ENCODE measurements at places on chromosomes 4 and X.

DNA sequence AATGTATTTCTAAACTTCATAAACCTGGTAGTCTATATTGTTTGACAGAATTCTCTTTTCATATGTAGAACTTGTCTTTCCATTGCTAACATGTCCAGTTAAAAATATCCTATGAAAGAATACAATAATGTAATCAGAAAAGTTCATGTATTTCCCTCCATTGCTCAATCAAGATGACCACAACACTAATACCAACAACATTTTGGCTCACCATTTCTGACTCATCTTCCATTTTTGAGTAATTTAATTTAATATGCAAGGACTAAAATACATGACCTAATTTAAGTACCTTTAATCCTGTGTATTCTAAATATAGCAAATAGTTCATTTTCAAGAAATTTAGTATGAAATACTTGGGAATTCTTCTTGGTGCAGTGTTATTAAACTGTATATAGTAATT lies 239.5 kb upstream of the GPC4 start:
- no peak for DNase-seq

DNA sequence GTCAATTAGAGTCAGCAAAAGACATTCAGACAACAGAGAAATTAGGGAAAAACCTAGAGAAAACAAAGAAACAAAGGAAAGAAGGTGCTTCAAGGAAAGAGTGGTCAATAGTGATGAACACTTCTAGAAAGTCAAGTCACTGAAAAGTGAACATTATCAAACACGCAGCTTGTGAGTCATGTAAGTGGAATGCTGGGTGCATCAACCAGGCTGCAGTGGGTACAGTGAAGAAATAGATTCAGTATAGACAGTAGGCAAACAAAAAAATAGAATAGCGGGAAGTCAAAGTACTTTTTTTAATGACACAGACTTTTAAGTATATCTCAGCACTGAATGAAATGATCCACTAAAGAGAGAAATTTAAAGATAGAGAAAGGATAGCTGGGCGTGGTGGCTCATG lies 245.8 kb downstream of the ARHGAP24 start:
- DNase-seq: peak; percentile 9

GRCh38 chr4:1658581-1658980 lies 25.5 kb downstream of the FAM53A start:
- DNase-seq: no peak

DNA sequence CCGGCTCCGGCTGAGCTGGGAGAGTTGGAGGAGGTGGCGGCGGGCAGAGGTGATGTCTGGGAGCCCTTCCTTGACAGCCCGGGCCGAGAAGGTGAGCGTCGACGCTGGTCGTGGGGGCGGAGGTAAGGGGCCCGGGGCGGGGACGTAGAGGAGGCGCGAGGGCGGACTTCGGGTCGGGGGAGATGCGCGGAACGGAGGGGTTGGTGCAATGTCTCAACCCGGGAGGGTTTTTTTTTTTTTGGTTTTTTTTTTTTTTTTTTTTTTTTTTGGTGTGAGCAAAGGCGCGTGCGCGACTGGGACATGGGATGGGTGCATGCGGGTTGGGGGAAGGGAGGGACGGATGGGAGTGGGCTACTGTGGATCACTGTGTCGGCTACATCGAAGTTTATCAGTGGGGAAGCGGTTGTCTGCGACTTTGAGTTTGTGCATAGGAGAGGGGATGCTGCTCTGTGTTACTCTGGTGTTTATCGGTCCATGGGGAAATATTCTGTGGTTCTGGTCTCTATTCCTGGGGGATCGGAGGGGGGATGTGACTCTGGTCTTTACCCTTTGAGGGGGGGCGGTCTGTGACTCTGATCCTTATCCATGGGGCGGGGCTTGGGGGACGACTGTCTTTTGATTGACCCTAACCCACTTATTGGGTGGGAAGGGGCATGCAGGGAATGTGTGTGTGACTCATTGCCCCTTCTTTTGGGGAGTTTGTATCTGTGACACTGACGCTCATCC lies 537 bp downstream of the RBM10 start:
- no peak for DNase-seq

DNA sequence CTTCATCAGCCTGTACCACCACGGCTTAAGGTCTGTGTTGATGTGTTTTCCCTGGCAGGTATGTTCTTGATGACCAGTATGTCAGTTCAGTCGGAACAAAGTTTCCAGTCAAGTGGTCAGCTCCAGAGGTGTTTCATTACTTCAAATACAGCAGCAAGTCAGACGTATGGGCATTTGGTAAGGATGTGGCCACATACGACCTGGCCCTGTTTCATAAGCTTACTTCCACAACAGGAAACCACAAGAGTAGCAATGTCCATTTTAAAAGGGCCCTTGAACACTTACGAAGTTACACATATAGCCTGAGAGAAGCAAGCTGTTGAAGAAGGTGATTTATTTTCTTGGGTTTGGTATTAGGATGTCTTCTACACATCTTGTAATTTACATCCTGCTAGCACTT lies 46.1 kb downstream of the BMX start:
- DNase-seq: no peak

DNA sequence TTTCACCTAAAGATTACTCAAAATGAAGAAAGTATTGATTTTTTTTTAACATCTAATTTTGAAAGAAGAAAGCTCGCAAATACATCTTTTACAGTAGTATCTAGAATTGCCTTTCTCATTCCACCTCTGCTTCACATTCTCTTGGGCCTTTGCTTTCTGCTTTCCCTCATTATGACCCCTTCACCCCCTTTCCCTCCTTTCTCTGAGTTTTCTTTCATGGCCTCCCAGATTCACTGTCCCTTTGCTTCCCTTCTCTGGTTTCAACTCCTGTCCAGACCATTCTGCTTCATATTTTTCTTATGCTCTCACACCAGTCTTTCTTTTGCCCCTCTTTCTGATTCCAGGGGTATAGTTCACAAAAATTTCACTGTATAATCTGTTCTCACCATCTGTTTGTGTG lies 29.0 kb downstream of the ADH5 start:
- DNase-seq: no peak

DNA sequence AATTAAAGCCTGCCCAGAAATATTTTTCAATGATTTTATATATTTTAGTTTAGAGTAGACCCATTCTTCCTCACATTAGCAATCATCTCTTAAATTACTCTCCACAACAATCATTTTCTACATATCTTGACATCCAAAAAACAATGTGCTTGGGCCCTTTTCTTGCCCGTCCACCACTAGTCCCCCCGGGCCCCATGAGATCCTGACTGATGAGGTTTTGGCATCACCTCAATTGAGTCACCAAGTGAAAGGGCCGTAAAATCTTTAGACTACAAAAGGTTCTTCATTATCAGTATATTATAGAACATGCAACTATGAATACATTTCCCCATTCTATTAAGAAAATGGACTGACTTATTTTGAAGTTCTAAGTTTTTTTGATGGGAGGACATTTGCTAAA lies 4.0 kb upstream of the CDKL2 start:
- DNase-seq: no peak

DNA sequence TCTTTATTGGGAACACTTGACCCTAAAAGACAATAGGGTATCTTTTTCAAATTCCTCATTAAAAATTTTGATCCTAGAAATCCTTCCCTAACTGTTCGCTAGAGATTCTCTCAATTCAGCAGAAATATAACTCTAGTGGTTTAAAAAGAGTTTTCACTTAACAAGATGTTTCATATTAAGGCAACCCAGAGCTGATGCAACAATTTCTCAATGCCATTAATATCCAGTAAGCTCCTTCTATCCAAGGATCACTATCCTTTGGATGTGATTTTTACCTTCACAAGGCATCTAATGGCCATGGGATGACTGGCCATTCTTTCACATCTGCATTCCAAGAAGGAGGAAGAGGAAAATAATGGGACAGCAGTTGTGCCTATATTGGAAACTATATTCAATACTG lies 183.4 kb downstream of the ANKRD50 start:
- no peak for DNase-seq

GRCh38 chrX:13101441-13102139 lies 57.2 kb upstream of the FAM9C start:
- no peak for DNase-seq

DNA sequence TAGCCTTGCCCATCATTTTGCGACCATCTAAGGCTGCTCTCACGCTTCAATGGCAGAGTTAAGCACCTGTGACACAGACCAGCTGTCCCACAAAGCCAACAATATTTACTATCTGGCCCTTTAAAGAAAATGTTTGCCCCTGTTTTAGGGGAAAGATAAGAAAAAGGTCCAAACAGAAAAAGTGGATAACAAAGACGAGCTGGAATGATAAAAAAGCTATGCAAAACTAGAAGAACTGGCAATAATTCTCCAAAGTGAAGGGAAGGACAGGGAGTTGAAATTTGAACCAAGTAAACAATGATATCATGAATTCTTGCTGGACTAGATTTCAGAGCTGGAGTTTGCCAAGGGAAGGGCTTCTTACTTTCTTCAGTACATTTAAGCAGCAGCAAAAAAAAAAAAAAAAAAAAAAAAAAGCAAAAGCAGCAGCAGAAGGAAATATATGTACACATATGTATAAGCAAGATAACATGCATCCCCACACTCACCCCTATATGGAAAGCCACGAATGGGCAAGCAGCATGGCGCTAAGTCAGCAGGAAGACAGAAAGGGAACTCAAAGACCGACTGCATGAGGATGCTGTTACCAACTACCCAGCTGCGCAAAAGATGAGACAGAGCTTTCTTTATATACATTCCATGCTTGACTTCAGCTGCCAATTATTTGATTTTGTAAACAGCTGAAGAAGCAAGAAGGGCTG lies 12.5 kb downstream of the TRAPPC2 start:
- no peak for DNase-seq

- peak; percentile 60 for DNase-seq
Measured at GRCh38 chr4:107482546-107482945, 237.5 kb downstream of the PAPSS1 start.

GRCh38 chr4:54553001-54553400 lies 104.8 kb upstream of the KIT start:
- no peak for DNase-seq

GRCh38 chr4:176690716-176691115 lies 102.0 kb downstream of the VEGFC start:
- DNase-seq: no peak

GRCh38 chr4:6716958-6717655 lies 1.1 kb downstream of the BLOC1S4 start:
- no peak for DNase-seq

DNA sequence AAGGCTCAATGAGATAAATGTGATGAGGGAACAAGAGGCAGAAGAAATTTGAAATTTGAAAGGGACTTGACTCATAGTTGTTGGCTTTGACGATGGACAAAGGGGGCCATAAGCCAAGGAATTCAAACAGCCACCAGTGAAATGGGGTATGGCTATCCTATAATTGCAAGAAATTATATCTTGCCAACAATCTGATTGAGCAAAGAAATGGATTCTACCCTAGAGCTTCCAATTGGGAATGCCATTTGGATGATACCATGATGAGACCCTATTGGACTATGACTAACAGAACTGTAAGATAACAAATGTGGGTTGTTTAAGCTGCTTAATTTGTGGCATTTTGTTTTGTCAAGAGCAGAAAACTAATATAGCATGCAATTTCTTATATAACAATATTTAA lies 270.1 kb upstream of the ARSJ start:
- DNase-seq: no peak

- DNase-seq: no peak
Measured at GRCh38 chr4:6960154-6960553, 50.5 kb downstream of the TBC1D14 start.

DNA sequence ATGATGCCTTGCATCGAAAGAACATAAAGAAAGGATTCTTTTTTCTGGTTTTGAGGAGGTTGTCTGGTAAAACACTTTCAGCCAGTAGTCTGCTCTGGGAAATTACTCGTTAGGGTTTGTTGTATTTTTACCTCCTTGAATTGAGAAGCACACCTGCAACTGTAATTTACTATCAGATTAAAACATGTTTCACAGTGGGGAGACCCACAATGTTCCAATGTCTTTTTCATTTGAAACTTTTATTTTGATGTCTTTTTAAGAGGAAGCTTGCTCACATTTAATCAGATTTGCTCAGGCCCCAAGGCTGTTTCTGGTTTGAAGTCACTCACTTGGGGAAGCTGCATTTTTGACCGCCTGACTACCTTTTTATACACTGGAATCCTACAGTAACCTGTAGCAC lies 12.0 kb downstream of the TMEM154 start:
- no peak for DNase-seq

- DNase-seq: no peak
Measured at GRCh38 chr4:148077581-148077980, 345.7 kb downstream of the ARHGAP10 start.

- DNase-seq: no peak
Measured at GRCh38 chr4:118742050-118742449, 56.9 kb downstream of the METTL14 start.

- DNase-seq: no peak
Measured at GRCh38 chrX:40004921-40005291, 92.9 kb downstream of the BCOR start.

DNA sequence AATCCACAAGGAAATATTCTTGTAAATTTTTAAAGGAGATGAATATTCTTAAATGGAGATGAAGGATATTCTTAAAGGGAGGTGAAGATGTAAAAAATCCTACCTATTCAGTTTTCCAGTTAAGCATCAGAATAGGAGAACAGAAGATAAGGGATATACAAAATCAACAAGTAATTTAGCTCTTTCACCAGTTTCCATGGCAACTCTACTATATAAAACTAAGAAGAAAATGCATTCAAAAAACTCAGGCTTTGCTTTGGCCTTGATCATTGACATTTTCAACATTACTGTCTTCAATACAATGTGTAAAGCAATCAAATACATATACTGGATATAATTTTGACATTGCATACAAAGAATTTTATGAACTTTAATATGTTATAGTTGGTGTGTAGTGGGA lies 622.7 kb upstream of the GRID2 start:
- DNase-seq: no peak

DNA sequence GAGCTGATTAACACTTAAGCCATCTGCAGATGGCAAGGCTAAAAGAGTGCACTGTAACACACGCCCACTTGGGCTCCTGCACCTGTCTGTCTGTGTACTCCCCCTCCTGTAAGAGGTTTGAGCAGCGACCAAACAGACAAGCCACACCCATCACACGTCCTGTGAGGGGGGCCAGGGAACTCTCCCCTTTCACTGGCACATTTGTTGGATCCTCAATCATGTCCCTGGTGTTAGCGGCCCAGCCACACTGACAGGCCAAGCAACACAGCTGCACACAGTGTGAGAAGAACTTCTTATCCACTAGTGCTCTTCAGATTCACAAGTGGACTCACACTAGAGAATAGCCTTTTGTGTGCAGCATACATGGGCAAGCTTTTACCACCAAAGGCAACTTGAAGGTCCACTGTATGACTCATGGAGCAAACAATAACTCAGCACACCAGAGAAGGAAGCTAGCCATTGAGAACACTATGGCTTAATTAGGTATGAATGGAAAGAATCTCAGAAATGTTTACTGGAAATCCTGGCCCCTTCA lies 29.1 kb upstream of the UTP14A start:
- DNase-seq: peak; percentile 71
